ENCODE measurements at places on chromosomes 11 and 22. TPM values are rescaled to one million over a fixed set of nuclear protein-coding genes. Genes with fewer than 3 reads are reported as not detected.

The OR4C46 gene
- total RNA-seq: not detected

DNA sequence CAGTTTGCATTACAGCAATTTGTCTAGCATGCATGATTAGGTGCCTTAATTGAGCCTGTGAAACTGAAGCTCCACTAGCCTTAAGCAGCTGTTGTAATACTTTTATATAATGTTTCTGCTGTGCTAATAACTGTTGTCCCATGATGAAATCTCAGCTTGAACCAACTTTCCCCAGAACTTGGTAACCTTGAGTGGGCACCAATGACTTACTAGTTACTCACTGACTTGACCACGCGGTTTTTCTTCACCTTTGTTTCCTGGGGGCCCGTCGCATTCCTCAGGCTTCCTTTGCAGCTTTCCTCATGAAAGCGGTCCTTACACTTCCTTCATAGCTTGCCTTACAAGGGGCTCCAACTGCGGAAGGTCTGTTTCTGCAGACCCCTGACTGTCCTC, 11.2 kb upstream of the GLYATL1 start:
- DNase-seq: no peak

The NNMT gene
- total RNA-seq: 276 TPM

GRCh38 chr11:57668434-57668782, 494 bp downstream of the ZDHHC5 start:
- DNase-seq: no peak

DNA sequence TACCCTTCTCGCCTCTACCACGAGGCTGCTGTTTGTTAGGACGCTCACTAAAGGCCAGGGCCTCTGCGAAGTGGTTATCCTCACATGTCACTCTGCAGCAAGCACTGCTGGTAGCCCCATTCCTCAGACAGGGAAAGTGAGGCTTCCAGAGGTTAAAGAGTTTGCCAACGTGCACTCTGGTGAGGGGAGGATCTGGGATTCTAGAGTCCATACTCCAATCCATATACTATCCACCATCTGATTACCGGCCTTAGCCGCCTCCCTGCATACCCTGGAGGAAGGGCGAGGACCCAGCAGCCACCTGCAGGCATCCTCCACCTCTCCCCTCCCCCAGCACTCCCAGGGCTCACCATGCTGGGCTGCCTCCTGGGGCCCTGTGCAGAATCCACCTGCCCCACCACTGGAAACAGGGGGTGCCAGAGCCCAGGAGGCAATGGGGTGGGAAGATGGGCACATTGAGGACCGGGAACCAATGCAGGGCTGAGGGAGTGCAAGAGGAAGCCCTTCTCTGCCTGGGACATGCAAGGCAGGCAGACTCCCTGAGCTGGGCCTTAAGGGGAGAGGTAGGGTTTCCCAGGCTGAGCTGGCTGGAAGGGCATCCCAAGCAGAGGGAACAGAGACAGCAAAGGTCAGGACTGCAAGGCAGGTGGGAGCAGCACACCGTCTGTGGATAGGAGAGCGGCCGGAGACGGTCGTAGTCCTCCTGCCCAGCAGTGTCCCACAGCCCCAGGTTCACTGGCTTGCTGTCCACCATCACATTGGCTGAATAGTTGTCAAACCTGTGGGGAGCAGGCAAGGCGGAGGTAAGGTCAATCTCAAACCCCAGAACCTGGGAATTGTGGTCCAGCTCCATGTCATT, 11.7 kb downstream of the RAC2 start:
- DNase-seq: no peak

The YPEL1 gene
- total RNA-seq: 4.4 TPM

- DNase-seq: no peak
Measured at GRCh38 chr11:22454461-22455090, 116.4 kb downstream of the SLC17A6 start.

The ARHGAP20 gene
- total RNA-seq: 1.3 TPM

DNA sequence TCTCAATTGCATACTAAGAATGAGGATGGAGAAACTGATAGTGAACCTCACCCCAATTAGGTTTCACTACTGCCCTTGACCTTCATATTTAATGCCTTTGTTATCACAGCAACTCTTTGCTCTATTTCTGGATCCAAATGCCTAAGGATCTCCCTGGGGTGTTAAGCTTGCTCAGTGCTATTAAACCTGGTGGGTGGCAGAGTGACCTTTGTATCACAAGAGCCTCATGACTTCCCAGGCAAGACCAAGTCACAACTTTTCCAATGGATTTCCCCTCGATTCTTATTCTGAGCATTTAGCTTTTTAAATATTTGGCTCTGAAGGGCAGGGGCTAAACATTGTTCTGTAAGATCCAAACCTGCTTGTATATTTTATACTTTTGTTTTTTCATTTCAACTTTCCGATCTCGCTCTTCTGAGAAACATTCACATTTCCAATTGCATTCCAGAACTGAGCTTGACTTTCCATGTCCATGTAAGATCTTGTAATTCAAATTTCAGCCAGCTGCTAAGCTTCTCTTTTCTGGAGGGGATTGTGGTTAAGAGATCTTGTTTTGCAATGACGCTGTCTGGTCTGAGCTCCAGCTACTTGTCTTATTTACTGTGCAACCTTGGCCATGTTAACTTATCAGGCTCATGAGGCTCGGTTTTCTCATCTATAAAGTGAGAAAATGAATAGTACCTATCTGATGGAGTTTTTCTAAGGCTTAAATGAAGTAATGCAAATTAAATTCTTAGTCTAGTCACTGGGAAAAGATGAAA, 6.4 kb upstream of the EHF start:
- DNase-seq: no peak

DNA sequence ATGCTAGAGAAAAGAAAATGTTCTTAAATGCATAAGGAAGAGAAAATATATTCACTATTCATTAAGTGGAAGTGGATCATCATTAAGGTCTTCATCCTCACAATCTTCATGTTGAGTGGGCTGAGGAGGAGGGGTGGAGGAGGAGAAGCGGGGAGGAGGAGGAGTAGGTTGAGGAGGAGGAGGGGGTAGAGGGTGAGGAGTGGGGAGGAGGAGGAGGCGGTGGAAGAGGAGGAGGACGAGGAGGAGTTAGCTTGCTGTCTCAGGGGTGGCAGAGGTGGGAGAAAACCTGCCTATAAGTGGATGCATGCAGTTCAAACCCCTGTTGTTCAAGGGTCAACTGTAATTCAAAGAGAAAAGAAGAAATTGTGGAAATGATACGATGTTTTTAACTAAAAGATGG, 71.6 kb downstream of the MYEOV start:
- DNase-seq: no peak

- no peak for DNase-seq
Measured at GRCh38 chr22:24207264-24208011, 26.2 kb downstream of the SUSD2 start.

DNA sequence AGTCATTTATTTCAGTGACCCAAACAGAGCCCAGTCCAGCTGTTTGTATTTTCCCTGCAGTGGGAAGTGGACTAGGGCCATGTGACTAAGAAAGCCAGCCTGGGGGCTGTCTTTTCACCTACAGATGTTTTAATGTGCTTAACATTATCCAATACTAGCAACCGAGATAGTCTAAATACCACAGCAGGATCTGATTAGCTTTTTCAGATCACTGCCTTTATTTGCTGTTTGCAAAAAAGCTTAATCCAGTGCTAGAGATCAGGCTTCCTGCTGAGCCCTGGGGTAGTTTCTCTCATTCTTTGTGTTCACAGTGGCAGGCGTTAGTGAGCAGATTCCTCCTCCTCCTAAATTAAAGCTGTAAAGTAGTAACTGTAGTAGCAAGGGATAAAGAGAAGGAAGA, 35.0 kb downstream of the ZC3H12C start:
- DNase-seq: no peak

DNA sequence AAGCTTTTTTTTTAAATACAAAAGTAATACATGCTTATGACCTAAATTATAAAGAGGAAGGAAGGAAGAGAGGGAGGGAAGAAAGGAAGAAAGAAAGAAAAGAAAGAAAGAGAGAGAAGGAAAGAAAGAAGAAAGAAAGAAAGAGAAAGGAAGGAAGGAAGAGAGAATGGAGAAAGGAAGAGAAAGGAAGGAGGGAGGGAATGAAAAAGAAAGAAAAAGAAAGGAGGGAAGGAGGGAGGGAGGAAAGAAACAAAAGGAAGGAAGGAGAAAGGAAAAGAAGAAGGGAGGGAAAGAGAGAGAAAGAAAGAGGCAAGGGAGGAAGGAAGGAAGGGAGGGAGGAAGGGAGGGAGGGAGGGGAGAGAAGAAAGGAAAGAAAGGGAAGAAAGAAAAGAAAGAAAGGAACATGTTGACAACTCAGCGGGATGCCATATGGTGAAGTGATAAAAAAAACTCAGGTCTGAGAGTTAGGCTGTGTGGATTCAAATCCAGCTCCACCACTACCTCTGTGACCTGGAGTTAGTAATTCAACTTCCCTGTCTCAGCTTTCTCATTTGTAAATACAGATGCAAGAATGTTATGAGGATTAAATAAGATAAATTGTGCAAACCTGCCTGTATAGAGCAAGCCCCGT, 9.6 kb upstream of the EED start:
- DNase-seq: no peak

The DDX17 gene
- 467 TPM for total RNA-seq

- peak; percentile 59 for DNase-seq
Measured at GRCh38 chr22:21937041-21937820, 15.4 kb downstream of the PPM1F start.

GRCh38 chr11:57615308-57615707, 17.8 kb downstream of the SERPING1 start:
- DNase-seq: no peak

The EMID1 gene
- 5.9 TPM for total RNA-seq

The XKR3 gene
- not detected for total RNA-seq

- DNase-seq: no peak
Measured at GRCh38 chr11:83088965-83089364, 17.3 kb upstream of the RAB30 start.

- DNase-seq: no peak
Measured at GRCh38 chr11:1776331-1776851, 12.7 kb upstream of the CTSD start.

DNA sequence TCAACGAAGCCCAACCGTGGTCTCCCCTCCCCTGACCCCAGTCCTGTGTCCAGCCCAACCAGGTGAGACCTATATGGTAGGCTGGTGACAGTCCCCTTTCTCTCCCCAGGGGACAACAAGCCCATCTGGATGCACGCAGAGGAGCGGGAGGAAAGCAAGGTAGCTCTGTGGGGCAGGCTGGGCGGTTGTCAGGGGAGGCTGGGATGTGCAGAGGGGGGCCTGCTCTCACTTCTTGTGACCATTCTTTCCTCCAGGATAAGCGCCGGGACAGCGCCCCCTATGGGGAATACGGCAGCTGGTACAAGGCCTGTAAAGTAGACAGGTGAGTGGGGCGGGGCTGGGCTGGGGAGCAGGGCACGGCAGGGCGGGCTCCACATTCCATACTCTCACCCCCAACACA, 3.5 kb upstream of the RAB1B start:
- no peak for DNase-seq

DNA sequence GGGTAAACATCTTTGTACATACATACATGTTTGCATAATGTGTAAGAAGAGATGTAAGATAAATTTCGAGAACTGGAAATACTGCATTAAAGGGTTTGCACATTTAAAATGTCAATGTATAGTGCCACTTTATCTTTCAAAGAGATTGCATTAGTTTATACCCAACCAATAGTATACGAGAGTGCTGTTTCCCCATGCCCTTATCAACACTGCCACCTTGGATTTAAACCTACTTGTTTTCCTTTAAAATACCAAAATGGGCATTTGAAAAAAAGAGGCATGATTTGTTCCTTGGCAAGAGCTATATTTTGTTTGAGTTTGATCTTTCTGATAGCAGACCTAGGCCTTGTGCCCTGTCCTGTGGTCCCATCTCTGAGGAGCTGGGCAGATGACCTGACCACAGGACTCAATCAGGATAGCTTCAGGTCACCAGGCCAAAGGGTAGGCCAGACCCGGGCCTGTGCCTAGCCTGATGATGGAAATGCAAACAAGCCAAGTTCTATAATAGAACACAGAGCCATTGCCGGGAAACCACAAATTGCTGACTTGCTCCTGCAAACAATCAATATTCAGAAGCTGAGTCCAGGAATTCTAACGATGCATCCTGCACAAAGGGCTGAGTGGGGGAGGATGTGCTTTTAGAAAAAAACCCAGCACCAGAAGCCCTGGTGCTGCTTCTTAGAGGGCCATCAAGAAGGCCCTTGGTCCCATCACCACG, 16.9 kb upstream of the ALG8 start:
- peak; percentile 28 for DNase-seq

The TMPRSS6 gene
- 0.33 TPM for total RNA-seq

The NECTIN1 gene
- 31.6 TPM for total RNA-seq

GRCh38 chr11:10050561-10050960, 243.5 kb downstream of the SBF2 start:
- no peak for DNase-seq

- peak; percentile 71 for DNase-seq
Measured at GRCh38 chr11:119339589-119340334, 921 bp downstream of the C1QTNF5 start.

DNA sequence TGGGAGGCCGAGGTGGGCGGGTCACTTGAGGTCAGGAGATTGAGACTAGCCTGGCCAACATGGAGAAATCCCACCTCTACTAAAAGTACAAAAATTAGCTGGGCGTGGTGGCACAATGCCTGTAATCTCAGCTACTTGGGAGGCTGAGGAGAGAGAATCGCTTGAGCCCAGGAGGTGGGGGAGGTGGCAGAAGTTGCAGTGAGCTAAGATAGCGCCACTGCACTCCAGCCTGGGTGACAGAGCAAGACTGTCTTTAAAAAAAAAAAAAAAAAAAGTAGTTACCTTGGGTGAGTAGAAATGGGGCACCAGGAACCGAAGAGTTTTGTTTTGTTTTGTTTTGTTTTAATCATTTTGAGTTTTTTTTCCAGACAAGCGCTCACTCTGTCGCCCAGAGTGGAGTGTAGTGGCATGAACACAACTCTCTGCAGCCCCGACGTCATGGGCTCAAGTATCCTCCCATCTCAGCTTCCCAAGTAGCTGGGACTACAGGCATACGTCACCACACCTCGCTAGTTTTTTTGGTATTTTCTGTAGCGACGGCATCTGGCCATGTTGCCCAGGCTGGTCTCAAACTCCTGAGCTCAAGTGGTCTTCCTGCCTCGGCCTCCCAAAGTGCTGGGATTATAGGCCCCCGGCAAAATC, 15.8 kb downstream of the THAP12 start:
- DNase-seq: peak; percentile 59

Measured in body of pancreas (tissue), 4 donors.